ENCODE measurements at places on chromosomes 3 and 15. TPM values are rescaled to one million over a fixed set of nuclear protein-coding genes. Genes with fewer than 3 reads are reported as not detected.

Gene CPNE9
- polyA plus RNA-seq: not detected

Gene IQCF5
- not detected for polyA plus RNA-seq

Gene CELF6
- 1.0 TPM for polyA plus RNA-seq

Gene CX3CR1
- polyA plus RNA-seq: 0.14 TPM

Gene RUBCN
- 12.6 TPM for polyA plus RNA-seq

Gene ACOX2
- polyA plus RNA-seq: 13.9 TPM

Gene FAM107A
- polyA plus RNA-seq: 6.3 TPM

Gene GOLGA6L10
- 8.9 TPM for polyA plus RNA-seq

Gene TTC23
- 7.2 TPM for polyA plus RNA-seq

Gene CCDC54
- not detected for polyA plus RNA-seq

Gene WNT7A
- polyA plus RNA-seq: 0.09 TPM

Gene CORO2B
- 0.35 TPM for polyA plus RNA-seq

Gene TERC
- polyA plus RNA-seq: 0.59 TPM

Gene CSNK1G1
- 3.8 TPM for polyA plus RNA-seq

Gene KBTBD13
- not detected for polyA plus RNA-seq

Gene CELSR3
- polyA plus RNA-seq: 0.77 TPM

Gene LRTM1
- polyA plus RNA-seq: not detected

Gene PARL
- 45.8 TPM for polyA plus RNA-seq

Gene SAMD7
- not detected for polyA plus RNA-seq

Gene KPNA1
- 13.9 TPM for polyA plus RNA-seq

Gene LXN
- 10.5 TPM for polyA plus RNA-seq

Gene MOBP
- not detected for polyA plus RNA-seq

Gene AHSG
- 0.06 TPM for polyA plus RNA-seq

Gene GOLGA6B
- polyA plus RNA-seq: not detected

Gene CPEB1
- 0.41 TPM for polyA plus RNA-seq

Gene GOLGA6L7
- not detected for polyA plus RNA-seq

Gene CHST2
- 0.37 TPM for polyA plus RNA-seq

Gene CCR9
- polyA plus RNA-seq: not detected

Gene CIB2
- 0.49 TPM for polyA plus RNA-seq

Gene STRIT1
- not detected for polyA plus RNA-seq

Gene ROBO2
- 2.4 TPM for polyA plus RNA-seq

Gene CTXN2
- not detected for polyA plus RNA-seq

Gene ATOSA
- polyA plus RNA-seq: 28.1 TPM

Gene CPN2
- 0.02 TPM for polyA plus RNA-seq

Gene TUSC7
- not detected for polyA plus RNA-seq

Gene GOLGA8H
- 0.11 TPM for polyA plus RNA-seq

Gene LRRC31
- not detected for polyA plus RNA-seq

Gene BNC1
- polyA plus RNA-seq: 7.6 TPM

Gene SPATA12
- 0.05 TPM for polyA plus RNA-seq

Gene MAGI1
- 10.6 TPM for polyA plus RNA-seq

Gene ALDH1A2
- polyA plus RNA-seq: 0.24 TPM

Gene CLDN11
- polyA plus RNA-seq: 1.2 TPM
